DMS153 (cell line): ENCODE measurements at places on chromosomes 2 and 18.
A peak's percentile ranks its signal among the peaks of the same experiment; 100 is the strongest.

DNA sequence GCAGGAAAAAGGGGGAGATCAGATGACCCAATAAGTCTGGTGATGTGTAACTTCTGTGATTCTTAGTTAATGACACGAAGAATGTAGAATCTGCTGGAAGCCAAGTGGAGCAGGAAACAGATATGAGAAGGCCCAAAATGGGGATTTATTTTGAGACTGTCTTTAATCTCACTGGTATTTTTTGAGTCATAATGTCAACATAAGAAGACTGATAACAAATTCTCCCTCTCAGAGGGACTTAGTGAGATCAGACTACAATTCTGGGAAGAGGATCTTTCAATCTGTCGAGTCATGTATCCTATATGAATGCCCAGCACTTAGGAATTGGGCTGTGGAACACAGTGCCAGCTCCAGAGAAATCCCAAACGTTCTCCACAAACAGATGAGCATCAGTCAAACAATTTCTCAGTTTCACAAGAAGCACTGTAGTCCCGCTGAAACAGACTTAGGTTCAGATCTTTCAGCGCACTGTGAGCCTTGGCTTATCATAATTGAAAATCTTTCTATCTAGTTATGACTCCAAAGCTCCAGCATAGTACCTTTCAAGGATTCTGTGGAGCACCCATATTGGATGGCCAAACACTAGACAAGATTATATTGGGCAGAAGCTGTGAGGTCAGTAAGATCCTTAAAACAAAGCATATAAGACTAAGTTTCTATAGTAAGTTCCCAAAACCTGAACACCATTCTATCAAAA lies 738.2 kb downstream of the LRP1B start:
- no peak for DNase-seq

- DNase-seq, result peak; percentile 34
Measured at GRCh38 chr2:112031473-112032223, 23.4 kb upstream of the TMEM87B start.

DNA sequence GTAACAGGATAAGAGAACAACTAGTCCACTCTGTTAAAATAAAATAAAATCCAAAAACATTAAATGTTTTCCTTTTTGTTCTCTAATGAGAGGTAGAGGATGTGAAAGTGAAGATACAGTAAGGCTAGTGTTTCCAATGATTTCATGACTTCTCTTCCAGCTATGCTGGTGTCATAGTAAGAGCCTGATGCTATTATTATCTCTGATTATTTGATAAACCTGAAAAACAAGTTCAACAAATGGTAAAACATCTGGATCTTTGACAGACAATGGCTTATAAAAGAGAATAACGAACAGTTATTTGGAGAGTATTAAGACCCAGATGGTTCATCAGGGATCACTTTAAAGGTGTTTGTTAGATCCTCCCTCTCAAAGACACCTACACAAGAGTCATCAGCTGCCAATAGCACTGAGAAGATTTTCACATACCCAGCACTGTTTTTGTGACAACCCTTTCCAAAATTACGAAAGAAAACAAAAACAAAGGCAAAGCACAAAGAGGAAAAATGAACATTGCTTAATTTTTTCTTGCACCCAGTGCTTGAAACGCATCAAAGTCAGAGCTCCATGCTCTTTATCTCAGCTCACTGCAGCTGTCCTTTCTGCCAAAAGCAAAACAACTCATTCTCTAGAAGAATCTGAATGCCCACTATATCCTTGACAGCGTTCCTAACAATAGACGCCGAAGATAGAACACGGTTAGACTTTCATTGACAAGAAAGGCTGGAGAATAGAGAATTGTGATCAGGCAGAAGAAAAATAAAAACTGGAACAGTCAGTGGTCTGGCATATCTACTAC lies 168.6 kb downstream of the SLC8A1 start:
- DNase-seq, result no peak

DNA sequence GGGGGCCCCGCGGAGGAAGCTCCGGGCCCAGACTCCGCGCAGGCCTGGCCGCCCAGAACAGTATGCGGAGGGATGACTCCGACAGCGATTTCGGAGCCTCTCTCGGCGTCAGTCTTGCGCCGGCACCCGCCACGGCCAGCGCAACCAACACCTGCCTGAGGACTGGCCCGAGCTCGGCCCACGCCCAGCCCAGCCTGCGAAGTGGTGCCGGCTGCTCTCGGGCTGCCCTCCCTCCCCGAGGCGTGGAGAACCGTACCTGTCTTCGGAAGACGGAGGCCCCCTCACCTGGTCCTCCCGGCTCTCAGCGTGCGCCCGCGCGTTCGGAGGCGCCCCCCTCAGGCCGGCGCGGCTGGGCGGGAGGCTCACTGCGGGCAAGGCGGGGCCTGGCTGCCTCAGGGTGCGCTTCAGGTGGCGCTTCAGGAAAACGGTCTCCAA lies at the start of gene M1AP:
Gene M1AP, minus strand, starts transcription at position 322 of the 435 bp plus-strand sequence. CDS start 8,055 bp downstream, outside the sequence.
- no peak for DNase-seq

- no peak for DNase-seq
Measured at GRCh38 chr18:30358555-30358954, 684.0 kb downstream of the DSC3 start.
